ENCODE measurements at places on chromosomes 7 and 10.

DNA sequence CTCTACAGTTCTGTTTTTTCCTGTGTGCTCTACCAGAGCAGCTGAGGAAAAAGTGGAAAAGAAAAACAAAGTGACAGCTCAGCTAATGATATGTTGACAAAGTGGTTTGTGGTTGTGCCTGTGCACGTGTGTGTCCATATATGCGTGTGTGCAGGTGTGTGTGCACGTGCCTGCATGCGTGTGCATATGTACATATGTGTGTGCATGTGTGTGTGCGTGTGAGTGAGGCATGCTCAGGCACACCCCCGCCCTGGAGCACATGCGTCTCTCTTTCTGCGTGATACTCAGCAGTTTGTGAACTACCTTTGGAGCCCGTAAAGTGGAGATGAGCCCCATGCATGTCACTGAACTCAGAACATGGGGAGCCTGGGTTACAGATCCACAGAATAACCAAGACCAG lies 84.5 kb upstream of the GPR26 start:
- no peak for DNase-seq

DNA sequence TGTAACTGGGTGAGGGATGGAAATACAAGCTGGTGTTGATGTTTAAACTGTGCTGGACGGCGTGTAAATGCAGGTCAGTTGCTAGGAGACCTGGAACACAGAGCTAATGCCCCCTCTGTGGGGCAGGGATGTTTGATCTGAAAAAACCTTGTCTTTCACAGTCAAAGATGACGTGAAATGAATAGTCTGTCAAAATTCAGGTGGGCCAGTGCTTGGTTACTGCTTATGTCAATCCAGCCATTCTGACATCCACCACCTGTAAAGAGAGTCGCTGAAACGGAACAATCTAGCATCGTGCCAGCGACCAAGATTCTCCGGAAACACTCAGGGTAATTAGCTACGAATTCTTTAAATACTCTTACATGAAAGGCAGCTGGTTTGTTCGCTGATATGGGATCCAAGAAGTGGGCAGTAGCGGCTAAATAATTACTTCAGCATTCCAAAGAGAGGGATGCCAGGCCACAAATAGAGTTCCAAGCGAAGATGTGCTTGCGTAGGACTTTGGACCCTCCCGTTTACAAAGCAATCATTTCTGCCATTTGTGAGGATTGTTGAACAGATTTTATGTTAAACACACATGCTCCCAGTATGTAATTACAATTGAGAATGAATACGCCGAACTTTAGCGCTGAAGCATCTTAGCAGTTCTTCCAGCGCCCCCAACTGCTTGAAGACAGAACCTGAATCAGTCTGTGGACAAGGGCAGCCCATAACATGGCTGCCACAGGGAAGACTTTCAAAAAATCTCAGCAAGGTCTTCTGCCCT lies 7.3 kb upstream of the ASB4 start:
- DNase-seq = peak; percentile 59

DNA sequence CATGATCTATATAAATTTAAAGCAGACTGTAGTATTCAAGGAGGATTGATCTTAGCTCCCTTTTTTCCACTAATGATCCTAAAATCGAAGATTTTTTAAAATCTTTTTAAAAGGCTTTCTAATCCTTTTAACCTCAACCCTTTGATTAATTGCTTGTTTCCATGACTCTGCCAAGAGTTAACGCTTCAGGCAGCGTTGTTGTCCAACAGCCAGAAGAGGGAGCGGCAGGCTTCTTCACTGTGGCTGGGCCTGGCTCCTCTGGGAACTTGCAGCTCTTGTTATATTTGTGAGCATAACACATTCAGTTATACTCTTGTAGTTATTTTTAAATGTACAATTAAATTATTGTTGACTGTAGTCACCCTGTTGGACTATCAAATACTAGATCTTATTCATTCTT lies 26.3 kb downstream of the CRCP start:
- DNase-seq = no peak

DNA sequence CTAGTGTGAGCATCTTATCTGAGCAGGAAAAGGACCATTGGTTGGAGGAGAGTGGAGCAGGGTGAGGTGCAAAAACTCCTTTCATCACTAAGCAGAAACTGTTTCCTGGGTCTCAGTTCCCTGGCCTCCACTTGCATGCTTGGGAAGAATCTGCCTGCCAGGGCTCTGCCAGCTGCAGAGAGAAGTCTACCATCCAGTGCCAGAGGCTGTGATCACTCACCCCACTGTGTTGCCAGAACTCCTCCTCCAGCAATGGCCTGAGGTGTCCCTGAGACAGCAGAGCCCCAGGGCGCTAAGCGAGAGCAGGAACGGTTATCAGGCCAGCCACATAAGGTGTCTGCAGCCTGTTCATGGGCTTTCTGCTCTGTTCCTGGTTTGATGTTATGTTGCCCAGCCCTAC lies 991.4 kb downstream of the CCSER2 start:
- DNase-seq = no peak

DNA sequence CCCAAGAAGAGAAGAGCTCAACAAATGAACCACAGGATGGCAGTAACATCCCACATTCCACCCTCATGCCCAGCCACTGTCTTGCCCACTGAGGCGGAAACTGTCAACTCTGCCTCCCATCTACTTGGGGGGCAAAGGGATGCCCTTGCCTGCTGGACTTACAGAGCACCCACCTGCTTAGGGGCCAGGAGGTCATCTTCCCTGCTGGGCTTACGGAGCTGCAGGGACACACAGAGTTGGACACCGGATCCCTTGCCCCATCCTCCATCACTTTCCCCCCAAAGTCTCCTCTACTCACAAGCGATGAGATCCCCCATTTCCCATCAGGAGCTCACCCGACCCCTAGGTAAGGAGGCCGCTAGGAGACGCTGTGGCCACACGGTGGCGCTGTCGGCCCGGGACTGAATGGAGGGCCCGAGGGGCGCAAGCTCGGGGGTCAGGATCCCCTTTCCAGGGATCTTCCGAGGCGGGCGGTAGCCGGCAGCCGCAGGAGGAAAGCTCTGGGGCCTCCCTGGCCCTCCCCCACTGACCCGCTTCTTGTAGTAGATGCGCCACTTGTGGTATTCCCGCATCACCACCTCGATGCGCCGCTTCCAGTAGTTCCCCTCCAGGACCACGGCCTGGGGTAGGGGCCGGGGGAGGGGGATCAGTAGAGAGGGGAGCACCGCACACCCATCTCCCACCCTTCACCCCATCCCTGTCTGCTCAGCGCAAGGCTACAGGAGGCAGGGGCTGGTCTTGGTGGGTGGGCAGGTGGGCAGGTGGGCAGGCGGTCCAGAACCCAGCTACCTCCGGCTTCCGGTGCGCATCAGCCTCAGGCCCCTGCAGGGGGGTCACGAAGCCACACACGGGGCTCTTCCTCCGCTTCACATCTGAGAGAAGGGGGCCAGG lies 17.3 kb downstream of the MLXIPL start:
- peak; percentile 88 for DNase-seq

- DNase-seq = no peak
Measured at GRCh38 chr10:58645416-58646146, 132.9 kb downstream of the BICC1 start.

- DNase-seq = no peak
Measured at GRCh38 chr10:63204667-63205391, 71.7 kb downstream of the NRBF2 start.

DNA sequence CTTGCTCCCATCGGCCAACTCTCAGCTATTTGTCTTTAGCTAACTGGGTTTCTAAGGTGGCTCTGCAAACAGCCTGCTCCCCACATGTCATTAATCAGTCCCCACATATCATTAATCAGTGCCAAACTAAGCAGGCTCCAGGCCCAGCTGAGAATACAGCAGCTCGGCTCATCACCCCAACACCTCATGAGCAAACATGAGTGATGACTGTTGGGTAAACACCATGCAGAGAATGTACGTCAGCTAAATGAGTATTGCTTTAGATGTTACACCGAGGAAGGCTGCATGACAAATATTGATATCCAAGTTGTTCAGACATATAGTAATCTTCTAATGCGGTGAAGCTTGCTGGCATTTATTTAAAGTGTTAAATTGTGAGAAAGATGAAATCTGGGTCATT lies 187.5 kb upstream of the AOAH start:
- no peak for DNase-seq

DNA sequence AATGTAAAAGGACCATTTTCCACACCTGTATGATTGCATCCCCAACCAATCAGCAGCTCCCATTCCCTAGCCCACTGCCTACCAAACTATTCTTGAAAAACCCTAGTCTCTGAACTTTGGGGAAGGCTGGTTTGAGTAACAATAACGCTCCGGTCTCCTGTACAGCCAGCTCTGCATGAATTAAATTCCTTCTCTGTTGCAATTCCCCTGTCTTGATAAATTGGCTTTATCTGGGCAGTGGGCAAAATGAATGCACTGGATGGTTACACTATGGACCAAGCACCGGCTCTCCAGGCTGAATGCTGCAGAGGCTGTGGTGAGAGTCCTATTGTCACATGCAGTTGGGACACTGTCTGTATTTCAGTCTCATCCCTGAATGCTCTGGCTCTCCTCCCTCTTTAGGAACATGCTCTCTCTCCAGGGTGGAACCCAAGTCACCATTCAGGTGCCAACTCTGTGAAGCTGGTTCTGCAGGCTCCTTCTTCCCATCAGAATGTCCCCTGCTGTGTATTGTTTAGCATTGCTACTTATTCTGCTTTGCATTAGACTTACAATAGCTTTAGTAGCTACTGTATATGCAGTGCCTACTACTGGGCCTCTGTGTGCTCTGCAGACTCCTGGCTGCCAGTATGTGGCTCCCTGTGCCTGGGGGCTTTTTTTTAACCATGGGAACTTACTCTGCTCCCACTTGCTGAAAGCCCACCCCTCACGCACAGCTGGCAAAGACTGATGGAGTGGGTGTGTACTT lies 6.9 kb downstream of the CCL24 start:
- DNase-seq = no peak

DNA sequence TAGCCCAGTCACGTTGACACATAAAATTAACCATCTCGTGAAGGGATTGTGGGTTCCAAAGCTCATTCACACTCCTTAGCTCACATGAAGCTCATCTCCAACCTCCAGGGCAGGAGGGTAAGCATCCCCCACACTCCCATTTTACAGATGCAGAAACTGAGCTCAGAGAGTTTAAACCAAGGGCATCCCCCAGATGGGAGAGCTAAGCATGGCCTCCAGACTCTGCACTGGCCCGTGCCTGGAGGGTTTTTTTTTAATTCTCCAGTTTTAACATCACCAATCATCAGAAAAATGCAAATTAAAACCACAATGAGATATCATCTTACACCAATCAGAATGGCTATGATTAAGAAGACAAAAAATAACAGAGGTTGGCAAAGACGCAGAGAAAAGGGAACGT lies 53.3 kb upstream of the TCF7L2 start:
- DNase-seq = peak; percentile 56

Data from Karpas-422 (cell line).